Cardiac fibroblast (primary cell): ENCODE measurements at places on chromosomes 5 and 9.

GRCh38 chr9:16417161-16417560 is 453.3 kb downstream of the BNC2 start:
- peak; percentile 96 for DNase-seq

DNA sequence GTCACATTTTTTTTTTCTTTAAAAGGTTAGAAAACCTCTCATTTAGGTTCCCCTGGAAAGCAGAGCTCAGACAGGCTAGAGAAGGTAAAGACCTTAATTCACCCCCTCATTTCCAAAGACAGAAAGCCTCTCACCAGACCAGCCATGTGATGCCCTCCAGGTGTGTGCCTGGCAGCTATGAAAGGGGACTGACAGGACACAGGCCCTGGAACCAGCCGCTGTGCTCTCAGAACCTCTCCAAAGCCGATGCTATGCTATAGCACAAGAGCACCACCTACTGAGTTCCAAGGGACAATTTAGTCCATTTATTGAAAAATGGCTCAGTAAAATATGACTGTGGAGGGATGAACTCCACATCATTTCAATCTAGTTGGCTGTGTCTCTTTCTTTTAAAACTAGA is 48.8 kb downstream of the FANCC start:
- peak; percentile 65 for DNase-seq

DNA sequence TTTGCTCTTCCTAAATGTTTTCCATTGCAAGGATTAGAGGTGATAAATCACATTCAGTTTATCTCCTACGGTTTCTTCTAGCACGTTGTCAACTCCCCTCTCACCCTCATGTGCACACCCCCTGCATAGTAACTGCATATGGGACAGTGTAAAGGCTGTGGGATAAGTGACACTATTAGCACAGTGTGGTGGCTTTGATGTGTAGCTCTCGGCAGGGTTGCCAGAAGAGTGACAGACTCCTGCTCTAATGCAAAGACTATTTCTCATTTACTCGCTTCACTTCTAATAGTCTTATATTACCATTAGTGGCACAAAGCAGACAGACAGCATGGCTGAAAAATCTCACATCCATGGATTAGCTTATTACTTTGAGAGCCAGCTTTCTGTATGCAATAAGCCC is 454.6 kb downstream of the CETN3 start:
- DNase-seq: no peak

DNA sequence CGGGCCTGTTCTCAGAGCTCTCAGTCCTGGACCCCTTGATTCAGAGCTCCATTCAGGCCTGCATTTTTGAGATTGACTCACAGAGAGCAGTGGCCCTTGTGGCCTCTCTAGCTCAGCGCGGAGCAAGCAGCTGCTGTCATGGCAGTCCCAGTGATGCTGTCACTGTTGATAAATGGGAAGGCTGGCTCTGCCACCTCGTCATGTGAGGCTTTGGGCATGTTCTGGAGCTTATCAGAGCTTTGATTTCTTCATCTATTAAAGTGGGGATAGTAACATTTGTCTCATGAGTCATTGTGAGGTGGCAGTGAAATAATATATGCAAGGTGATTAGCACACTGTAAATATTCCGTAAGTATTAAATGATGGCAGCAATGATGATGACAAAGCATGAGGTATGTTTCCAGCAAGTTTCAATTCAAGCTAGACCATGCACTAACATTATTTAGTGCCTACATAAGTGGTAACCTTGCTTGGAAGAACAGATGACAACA is 126.4 kb upstream of the CXCL14 start:
- DNase-seq: no peak

DNA sequence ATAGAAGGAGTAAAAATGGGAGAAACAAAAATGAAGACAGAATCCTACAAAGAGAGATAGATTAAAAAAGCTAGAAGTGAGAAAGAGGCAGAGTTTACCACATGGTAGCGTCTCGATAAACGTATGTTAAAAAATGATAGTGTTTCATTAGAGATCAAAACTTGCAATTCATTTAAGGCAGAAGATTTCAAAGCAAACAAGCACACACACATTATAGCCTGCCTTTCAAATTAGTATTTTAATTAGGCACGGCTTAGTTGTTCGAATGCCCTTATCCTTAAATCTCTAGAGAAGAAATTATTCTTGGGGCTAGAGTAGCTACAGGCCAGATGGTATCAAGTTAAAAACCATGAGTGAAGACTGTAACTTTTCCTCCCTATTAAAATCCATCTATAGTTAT is 6.0 kb downstream of the STOM start:
- no peak for DNase-seq

DNA sequence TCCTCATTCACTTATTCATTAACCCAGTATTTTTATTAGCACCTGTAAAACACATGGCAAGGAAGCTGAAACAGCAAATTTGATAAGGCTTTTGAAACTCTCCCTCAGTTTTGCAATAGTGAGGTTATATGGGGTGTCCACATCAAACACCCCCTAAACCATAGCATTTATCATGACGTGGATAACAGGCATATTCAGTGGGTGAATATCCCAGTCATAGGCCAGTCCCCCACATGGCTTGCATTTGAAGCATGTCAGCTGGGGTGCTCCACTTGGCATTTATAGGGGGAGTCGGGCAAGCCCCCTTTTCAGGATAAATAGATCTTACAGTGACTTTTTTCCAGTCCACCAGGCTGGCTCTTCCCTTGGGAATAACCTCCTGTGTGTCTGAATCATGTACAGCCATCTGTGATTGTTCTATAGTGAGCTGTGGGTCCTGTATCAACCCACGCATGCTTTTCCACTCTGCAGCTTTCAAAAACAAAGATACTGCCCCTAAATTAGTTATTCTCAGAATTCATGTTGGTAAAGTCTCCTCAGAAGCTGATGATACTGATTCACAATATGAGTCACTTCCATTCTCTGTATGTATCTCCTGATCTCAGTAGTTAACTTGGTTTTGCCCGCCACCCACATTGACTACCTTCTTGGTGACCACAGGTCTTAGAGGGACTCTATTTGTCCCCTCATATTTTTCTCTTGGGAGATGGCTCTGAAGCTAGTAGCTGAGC is 84.4 kb upstream of the SPIN1 start:
- no peak for DNase-seq

DNA sequence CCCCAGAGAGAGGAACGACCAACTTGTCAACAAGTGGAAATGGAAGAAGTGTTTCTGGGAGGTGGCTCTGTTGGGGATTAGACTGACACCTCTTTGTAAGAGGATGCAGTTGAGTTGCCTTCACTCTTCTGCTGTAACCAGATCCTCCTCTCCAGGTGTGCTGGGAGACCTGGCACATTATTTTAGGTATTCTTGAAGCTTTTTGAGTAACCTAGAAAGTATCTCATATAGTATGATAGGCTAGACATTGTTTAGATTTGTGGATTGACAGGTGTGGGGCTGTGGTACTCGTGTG is 21.6 kb downstream of the SNX30 start:
- DNase-seq: no peak

GRCh38 chr5:74357827-74358226 is 282.7 kb downstream of the ENC1 start:
- no peak for DNase-seq

- peak; percentile 44 for DNase-seq
These were observed 646 bp downstream of the CARNMT1 start for GRCh38 chr9:75027187-75028107.

DNA sequence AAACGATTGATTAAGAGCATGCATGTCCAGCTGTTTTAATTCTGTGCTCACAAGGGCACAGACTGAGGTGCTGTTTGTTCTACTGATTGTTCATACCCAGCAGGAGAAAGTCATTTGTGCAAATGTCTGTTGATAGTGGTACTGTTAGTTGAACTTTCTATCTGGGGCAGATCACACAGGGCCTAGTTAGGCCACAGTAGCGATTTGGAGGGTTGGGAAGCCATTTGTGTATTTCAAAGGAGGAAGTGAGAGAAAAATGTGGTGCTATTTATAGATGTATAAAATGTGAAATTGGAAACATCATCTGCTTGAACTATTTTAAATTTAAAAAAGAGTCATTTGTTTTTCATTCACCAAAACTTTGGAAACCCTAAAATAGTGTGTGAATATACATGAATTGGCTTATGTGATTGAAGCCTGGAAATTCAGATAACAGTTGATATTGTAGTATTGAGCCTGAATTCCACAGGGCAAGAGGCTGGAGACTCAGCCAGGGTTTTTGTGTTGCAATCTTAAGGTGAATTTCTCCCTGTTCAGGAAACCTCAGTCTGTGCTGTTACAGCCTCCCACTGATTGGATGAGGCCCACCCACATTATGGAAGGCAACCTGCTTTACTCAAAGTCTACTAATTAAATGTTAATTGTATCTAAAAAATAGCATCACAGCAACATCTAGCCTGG is 162.0 kb upstream of the CDKN2B start:
- no peak for DNase-seq

DNA sequence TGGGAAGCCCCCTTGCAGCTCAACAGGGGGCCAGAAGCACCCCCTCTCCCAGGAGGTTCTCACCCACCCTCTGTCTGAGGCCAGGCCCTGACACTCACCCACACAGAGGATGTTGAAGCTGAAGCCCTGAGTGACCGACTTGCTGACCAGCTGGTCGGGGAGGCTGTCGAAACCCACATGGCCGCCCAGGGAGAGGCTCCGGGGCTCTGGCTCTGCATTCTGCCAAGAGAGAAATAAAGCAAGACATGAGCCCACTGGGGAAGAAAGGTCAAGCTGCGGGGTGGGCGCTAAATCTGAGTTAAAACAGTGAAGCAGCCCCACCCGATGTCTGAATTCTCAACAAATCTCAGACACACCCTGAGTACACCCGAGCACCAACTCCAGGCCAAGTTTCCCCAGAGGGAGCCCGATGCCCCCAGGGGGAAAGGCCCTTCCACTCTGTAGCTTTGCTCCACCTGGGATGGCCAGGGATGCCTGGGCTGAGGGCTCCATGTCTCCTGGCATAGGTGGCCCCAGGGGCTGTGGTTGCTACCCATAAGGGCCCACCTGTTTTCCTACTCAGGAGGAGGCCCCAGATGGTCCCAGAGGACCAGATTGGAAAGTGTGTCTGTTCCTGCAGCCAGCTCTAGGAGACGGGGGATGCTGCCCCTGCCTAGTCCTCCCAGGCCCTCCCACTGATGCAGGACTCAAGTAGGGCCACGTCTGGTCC is 11.6 kb downstream of the SEPTIN8 start:
- DNase-seq: no peak

DNA sequence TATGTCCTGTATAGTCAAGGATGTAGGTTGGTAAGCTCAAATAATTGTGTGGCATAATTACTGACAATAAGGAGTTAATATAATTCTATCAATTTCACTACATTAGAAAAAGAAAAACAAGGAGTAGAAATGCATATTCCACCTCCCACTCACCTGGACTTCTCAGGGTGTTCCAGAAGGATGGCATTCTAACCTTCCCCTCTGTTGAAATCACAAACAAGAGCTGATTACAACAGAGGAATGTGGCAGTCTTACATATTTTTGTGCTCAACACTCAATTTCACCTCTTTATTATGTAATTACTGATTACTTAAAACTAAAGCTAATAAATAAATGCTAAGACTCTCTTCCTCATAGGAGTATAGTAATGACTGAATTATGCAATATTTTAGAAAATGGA is 745.3 kb downstream of the DTWD2 start:
- DNase-seq: no peak

DNA sequence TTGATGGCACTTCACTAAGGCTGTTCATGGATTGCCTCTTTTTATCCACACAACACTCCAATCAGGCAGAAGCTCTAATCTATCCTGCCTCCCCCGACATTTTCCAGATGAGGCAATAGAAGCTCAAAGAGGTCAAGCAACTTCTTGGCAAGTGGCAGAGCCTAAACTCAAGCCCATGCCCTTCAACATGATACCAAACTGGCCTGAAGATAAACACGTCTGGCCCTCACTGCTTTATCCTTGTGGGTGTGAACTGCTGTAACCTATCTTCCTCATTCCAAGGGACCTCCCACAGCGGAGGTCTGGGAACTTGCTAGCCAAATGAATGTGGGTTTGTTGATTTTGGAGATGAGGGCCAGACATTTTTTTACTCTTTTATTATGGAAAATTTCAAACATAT is 9.5 kb downstream of the SLC35A4 start:
- DNase-seq: peak; percentile 88
